NCI-H187 treated with DMSO at 0.1 percent for 48 hours (cell line): ENCODE measurements at places on chromosomes 6 and 20.

DNA sequence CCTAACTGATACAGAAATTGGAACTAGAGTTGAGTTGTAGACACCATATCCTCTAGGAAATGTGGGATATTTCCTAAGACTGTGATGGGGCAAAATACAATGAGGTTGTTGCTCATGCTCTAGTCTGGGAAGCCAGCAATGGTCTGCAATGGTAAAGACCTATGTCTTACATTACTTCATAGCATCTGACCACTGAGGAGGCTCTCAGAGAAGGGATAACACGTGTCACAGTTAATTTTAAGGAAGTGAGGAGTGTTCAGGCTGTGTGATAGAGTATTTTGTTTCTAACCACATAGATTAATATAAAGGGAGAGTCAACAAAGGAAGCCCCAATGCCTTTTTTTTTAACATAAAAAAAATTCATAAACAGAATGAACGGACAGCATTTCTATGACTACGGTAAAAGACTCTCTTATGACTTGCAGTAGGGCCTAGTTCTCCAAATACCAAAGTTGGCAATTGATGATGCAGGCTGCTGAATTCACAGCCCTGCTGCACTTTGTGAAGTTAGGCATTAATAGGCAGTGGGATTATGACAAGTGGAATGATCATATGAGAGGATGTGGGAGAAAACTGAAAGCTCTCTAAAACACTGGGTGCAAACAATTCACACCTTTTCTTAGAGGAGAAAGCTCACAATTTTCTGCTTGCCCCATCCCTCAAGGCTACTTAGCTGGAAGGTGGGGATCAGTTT is 13.7 kb downstream of the KCNS1 start:
- DNase-seq, result no peak

GRCh38 chr6:40499215-40499614 is 87.9 kb downstream of the LRFN2 start:
- no peak for DNase-seq

DNA sequence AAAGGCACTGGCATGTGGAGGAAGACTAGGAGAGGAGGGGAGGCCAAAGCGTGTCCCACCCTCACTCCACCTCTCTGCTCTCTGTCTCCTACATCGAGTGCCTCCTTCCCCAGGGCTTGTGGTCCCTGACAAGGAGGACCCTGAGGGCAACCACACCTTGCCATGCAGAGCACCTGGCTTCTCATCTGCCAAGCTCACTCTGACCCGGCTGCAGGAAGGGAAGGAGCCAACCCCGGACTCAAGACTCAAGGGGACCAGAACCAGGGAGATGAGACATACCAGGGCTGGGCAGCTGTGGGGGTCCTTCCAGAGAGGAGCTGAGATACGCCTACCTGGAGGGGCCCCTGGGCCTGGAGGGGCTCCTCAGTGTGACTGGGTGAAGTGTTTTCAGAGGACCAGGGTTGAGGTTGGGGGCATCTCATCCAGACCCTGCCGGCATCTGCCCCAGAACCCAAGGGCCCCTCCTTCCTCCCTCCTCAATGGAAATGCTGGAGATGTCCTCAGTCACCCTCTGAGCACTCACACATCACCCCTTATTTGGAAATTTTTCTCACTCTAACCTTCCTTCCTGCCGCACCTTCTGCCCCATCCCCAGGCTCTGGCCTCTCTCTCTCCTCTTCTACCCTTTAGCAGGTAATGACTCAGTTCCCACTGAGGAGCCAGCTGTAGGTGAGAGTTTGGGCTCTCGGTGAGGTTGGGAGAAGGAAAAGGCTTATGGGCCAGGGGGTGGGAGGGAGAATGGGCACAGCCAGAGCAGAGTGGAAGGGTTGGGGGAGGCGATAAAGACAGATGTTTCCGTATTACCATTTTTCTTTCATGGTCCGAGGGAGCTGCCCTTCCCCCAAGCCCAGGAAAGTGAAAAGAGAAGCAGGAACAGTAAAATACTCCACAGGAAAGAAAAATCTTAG is 32.0 kb upstream of the POU5F1 start:
- DNase-seq, result no peak

GRCh38 chr6:101294051-101294638 is 99.4 kb upstream of the GRIK2 start:
- no peak for DNase-seq

DNA sequence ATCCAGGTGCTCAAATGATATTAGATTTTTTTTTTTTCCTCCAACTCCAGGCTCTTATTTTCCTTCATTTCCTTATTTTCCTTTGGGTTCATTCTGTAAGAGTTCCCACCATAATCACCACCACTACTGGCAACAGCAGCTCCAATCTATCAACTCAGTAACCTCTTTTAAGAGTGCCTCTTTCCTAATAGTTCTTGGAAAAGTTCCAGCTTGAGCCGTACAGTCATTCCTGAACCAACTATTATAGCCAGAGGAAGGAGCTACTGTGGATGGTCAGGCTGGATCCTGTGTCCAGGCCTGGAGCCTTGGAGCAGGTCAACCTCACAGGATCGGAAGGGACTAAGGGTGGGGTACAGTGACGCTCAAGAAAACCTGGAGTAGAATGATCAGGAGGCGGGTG is 4.2 kb upstream of the ANGPT4 start:
- DNase-seq, result no peak

GRCh38 chr20:61917474-61918145 is 148.1 kb downstream of the TAF4 start:
- no peak for DNase-seq

DNA sequence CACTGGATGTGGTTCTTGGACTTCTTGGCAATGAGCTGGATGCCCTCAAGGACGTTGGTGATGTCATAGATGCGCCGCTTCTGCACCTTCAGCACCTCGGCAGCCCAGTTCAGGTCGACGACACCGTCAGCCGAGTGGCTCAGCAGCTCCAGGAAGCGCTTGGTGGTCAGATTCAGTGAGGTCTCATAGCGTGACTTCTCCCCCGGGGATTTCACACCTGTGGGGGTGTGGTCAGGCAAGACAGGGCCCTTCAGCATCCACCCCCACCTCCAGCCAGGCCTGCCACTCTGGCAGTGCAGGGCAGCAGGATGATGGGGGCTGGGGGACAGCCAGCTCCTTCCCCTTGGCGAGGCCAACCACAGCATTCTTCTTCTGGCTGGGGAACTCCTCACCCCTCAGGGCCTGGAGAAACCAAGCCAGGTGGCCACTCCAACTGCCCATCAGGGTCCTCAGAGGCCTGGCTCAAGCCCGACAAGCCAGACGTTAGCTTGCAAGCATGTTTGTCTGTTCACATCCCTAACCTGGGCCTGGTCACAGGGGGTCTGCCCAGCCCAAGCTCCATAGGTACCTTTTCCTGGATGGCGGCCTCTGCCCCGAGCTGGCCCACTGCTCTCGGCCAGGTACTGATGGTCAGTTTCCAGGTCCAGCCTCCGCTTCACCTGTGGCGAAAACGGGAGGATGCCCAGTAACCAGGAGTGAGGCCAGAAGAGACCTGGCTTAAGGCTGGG is 5.7 kb upstream of the NECAB3 start:
- DNase-seq, result no peak

- no peak for DNase-seq
Observed at GRCh38 chr6:134094441-134094840, 42.0 kb upstream of the SLC2A12 start.

DNA sequence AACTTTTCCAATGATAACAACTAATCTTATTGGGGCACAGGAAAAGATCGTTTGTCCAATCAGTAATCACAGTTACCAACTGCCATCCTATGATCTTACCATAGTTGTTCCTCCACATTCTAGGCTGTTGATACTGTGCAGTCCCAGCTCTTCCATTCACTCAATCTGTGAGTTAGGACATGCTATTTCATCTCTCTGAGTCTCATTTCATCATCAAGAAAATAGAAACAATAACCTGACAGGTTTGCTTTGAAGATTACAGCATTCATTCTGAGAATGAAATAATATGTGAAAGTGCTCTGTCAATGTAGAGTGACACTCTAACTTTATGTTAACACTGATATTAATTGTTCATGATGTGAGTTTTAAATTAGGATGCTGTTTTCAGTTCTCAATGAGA is 89.8 kb downstream of the KIF13A start:
- no peak for DNase-seq

- DNase-seq, result no peak
Observed at GRCh38 chr20:5058873-5059272, 57.6 kb upstream of the SLC23A2 start.

- DNase-seq, result no peak
Observed at GRCh38 chr6:31210123-31210522, 39.6 kb upstream of the POU5F1 start.

GRCh38 chr6:130034378-130035146 is 16.2 kb downstream of the L3MBTL3 start:
- no peak for DNase-seq

- DNase-seq, result no peak
Observed at GRCh38 chr20:63831646-63831992, 555 bp upstream of the ZBTB46 start.

DNA sequence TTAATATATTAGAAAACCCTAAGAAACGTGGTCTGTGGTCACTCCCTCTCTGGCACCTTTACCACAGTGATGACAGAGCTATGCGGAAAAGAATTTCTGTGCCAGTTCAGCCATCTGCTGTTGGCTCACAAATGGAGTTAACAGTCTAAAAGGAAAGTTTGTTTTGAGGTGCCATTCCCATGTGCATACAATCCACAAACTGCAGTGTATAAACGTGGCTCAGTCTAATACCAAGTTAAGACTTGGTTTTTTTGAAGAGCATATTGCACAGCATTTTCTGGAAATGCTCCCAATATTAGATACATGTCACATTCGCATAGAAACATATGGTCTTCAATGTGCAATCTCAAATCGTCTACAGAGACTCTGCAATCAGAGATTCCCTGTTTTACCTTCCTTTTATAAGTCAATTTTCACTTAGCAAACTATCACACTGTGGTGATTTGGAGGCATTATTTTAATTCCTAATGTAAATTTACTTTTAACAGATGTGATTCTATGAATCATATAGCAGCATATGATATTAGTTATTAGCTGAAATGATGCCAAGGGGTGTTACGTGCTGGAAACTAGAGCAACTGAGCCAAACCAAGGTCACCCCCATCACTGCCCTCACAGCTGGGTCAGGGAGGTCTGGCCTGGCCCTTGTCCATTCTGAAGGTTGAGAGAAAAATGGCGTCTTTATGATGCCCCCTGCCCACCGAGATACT is 383.5 kb downstream of the PRKN start:
- DNase-seq, result no peak

DNA sequence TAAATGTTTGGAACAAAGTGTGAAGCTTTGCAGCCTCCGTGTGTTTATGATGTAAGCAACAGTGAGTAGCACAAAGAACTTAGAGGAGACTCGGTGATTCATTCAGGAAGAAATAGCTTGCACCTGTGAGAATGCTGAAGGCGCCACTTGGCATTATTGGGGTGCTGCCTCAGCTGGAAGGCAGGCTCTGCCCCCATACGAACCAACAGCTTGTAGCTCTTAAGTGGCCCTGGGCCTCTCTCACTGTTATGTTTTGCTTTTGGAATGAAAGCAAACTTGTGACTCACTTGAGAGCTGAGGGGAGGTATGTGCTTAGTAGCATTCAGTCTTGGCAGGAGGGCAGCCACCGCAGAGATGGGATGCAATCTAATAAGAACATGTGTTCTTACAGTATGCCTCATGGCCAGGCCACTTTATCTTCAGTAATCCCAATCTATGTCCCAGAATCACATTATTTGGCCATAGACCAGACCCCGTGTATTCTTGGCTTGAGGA is 310.7 kb downstream of the EYA4 start:
- no peak for DNase-seq

- peak; percentile 10 for DNase-seq
Observed at GRCh38 chr20:59087829-59088433, 45.3 kb upstream of the PRELID3B start.
